HCT116 (cell line): ENCODE measurements at places on chromosomes 13 and 19. TPM values are rescaled to one million over a fixed set of nuclear protein-coding genes. Genes with fewer than 3 reads are reported as not detected.

PSG7 gene
- not detected for total RNA-seq

GJB6 gene
- not detected for total RNA-seq

DNA sequence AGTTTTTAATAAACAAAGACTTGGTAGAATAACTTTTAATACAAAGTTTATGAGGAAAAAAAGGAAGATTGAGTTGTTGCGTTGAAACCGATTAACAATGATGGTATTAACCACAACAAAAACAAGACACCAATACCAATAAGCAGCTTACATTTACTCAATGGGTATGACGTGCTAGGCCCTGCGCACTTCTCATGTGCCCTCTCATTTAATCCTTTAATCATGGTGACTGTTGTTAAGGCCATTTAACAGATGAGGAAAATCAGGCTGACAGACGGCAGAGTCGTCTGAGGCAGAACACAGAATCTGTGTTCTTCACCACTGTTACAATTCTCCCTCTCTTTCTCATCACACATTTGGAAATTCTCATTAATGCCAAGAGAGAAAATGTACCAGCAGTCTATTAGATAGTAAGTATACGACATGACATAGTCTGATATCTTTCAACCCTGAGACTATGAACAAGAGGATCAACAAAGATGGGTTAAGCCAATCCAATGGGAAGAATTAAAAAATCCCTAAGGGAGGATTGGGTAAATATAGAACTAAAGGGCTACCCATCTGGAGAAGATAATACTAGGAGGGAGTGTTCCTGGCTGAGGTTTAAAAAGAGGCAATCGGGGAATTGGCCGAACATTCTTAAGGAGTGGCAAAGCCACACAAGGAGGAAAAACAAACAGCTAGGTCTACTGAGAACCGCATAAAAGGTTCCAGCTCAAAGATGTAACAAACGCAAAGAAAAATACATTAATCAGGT, 54.0 kb downstream of the DOCK9 start:
- DNase-seq = no peak

DNA sequence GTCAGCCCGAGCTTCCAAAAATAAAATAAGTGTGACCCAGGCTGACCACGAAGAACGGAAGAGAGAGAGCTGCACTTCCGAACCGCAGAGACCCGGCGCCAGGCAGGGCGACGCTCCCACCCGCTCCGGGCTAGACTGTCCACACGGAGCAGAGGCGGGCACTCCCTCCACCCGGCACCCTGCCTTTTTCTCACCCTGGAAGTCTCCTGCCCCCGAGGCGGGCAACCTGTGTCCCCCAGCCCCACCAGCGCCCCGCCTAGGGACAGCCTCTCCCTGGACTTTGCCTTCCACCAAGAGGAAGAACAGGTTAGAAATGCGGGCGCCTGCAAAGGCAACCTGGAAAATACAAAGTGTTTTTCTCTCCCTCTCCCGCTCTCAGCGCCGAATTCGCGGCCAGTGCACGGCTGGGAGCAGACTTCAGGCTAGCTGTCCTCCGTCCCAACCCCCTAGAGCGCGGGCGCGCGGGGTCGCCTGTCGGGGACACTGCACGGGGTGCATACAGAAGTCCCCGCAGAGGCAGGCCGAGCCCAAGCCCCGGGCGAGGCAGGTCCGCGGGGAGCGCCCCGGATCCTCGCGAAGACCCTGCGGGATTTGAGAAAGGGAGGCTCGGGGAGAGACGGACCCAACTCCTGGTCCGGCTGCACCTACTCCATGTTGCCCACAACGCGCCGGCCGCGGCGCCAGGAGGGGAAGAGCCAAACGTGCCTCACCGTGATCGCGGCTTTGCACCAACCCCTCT, 845 bp downstream of the SPRY2 start:
- DNase-seq = no peak

- no peak for DNase-seq
These were observed 24.8 kb downstream of the ZNF473 start for GRCh38 chr19:50050406-50051227.

DNA sequence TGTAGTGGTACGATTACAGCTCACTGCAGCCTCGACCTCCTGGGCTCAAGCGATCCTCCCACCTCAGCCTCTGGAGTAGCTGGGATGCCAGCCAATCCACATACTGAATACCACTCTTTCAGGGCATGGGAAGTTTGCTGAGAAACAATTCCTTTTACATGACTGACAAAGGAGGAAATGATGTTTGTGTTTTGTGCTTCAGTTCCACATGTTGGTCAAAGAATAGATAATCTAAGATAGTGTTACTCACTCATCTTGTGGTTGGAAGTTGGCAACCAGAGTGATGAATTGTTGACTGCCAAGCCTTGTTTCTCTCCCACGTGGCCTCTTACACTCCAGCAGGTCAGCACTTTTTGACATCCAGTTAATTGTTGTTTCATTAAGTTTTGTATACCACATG, 7.6 kb downstream of the MBD3L2B start:
- no peak for DNase-seq

DNA sequence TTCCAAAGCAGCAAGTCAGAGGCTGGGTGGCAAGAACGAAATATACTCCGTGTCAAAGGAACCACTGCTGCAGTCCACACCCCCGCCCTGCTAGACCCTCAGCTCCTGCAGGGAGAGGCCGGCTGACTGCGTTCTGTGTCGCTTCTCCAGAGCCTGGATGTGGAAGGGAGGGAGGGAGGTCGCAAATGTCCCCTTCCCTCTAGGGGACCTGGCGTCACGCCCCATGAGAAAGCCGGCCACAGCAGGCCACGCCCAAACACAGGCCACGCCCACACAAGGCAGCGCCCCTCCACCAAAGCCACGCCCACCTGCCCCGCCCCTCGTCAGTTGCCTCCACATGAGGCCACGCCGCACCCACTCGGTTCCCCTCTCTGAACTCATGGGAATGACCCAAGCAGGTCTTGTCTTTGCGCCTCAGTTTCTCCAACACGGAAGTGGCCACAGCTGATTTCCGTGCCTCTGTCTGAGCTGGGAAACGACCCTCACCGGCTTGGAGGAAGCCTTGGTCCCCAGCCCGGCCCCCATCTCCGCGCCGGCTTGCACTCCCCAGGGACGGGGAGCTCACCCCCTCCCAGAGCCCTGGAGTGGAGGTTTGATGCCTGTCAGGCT, 38.4 kb upstream of the TCF3 start:
- DNase-seq = no peak

DNA sequence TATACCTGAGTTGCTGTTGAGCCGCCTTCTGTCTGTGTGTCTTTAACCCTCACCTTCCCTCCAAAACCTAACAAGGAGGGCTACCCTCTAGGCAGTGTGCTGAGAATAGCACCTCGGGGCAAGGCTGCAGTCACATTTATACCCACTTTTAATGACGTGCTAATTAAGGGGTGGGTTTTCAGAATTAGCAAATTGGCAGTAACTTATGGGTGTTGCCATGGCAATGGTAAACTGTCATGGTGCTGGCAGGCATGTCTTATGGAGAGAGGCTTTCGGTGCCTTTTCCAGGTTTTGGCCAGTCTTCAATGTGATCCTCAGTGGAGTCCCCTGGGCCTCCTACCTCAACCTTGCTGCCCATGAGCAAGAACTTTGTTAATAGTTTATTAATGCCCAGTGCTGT, 1.2 kb upstream of the PNMA8A start:
- no peak for DNase-seq

DNA sequence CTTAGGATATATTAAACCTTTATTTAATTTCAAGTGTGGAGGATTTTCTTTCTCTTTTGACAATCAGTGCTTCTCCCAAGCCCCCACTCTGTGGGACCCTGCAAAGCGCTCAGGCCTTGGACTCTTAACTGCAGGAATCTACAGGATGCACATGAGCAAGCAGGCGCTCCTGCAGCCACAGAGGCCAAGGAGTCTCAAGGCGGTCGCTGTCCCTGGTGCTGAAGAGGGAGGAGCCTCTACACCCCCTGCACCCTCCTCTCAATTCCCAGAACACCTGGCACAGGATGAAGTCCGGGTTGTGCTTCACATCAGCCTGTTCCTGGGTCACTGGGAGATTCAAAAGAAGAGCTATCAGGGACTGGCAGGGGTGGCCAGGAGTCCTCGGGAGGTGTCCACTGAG, 13.5 kb downstream of the OR10H4 start:
- no peak for DNase-seq

DNA sequence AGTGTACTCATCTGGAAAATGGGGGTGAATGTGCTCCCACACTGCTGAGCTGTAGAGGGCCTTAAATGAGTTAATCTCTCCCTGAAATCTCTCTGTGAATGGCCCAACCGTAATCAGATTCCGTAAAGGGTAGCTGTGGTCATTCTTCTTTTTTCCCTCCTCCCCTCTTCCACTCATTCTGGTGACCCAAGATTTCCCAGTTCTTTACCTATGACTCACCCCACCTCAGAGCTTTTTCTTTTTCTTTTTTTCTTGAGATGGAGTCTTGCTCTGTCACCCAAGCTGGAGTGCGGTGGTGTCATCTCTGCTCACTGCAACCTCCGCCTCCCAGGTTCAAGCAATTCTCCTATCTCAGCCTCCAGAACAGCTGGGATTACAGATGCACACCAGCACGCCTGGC, 33.3 kb upstream of the MUC16 start:
- no peak for DNase-seq
